ENCODE measurements at places on chromosomes 6 and 20.

GRCh38 chr6:106496823-106497222, 132.5 kb downstream of the RTN4IP1 start:
- no peak for DNase-seq

- DNase-seq = no peak
Observed at GRCh38 chr6:155010940-155011339, 15.8 kb downstream of the TIAM2 start.

DNA sequence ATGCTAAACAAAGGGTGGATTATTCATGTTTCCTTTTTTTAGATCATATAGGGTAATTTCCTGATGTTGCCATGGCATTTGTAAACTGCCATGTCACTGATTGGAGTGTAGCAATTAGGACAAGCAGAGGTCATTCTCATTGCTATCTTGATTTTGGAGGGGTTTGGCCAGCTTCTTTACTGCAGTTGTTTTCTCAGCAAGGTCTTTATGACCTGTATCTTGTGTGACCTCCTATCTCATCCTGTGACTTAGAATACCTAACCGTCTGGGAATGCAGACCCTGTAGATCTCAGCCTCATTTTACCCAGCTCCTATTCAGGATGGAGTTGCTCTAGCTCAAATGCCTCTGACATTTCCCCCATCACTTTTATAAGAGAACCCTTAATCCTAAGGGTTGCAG, 53.6 kb downstream of the CDS2 start:
- DNase-seq = no peak

DNA sequence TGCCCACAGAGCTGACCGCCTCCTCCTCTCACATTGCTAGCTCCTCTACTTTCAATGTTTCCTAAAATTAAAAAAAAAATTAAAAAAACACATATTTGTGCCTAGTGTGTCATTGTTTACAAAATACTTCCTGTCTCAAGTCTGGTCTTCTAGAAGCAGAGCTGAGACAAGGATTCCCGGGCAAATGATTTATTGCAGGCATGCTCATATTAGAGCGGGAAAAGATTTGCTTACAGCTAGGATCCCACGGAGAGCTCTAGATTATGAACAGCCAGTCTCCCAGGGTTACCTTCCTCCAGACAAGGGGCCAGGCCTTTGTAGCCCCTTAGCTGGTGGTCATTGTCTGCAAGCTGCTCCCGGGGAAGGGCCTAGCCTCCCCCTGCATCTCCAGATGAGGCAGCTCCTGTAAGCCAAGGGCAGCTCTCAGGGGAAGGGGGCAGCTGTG, 9.4 kb downstream of the PACSIN1 start:
- DNase-seq = no peak

DNA sequence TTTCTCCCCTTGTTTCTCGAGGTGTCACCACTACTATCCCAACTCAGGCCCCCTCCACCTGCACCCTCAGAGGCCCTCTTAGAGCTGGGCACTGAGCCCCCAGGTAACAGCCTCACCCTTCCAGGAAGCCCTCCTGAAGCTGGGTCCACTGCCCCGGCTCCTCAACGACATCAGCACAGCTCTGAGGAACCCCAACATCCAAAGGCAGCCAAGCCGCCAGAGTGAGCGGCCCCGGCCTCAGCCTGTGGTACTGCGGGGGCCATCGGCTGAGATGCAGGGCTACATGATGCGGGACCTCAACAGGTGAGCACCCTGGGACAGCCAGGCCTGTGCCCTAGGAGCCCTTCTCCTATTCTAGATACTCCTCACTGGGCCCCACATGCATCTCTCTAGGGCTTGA, 12.9 kb upstream of the ZBTB9 start:
- DNase-seq = no peak

- DNase-seq = no peak
Observed at GRCh38 chr6:95387845-95388244, 189.5 kb upstream of the MANEA start.

GRCh38 chr6:72132427-72132826, 246.1 kb downstream of the RIMS1 start:
- DNase-seq = no peak

DNA sequence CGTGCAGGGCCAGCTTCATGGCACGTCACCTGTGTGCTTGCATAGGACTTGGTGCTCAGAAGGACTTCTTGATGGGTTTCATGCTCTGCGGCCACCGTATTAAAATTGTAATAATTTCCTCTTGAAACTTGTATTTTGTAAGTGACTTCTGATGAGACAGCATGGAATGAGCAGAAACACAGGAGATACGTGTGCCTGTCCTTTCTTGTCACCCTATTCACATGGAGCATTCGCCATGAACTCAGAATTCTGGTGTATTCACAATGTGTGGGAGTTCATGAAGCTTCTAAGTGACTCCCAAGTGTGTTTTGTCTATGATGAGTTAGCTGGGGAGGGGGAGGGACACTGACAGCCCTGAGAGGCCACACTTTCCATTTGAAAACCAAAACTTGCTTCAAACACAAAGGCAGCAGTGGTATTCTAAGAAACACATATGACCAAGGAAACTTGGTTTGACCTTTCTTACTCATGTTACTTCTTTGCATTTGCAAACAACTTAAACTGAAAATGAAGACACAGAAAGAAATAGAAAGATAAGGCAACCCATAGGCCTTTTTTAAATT, 92.1 kb upstream of the NEDD9 start:
- peak; percentile 77 for DNase-seq

- DNase-seq = no peak
Observed at GRCh38 chr6:157682856-157683481, 140.1 kb upstream of the SNX9 start.

GRCh38 chr20:53034899-53035298, 62.7 kb downstream of the TSHZ2 start:
- DNase-seq = no peak

GRCh38 chr6:80541181-80541580, 434.7 kb downstream of the BCKDHB start:
- peak; percentile 55 for DNase-seq

- no peak for DNase-seq
Observed at GRCh38 chr6:12012038-12012557, at the start of gene HIVEP1. Gene HIVEP1, plus strand, starts transcription at chr6:12012312. Its CDS starts 3,317 bp downstream, at chr6:12015629.

All from activated CD4-positive, alpha-beta T cell treated with anti-CD3 and anti-CD28 coated beads, Interleukin-2, amount 50 U/mL, for 16 hours (primary cell).